Coronary artery (tissue), 2 donors: ENCODE measurements at places on chromosomes 4 and X.

- DNase-seq = no peak
Measured at GRCh38 chrX:48910926-48911411, 477 bp downstream of the SLC35A2 start.

DNA sequence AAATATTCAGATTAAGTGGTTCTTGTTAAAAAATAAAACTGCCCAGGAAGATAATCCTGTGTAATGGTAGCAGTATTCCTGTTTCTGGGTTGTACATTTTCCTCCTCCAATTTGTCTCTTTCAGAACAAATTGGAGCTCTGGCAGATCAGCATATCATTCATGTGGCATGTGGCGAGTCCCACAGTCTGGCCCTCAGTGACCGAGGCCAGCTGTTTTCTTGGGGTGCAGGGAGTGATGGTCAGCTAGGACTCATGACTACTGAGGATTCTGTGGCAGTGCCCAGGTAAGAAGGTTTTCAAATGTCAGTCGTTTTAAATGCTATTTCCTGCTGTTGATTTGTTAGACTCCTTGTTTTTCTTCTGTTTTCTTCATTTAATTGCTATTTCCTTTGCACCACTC lies 47.9 kb downstream of the NAP1L5 start:
- no peak for DNase-seq

- no peak for DNase-seq
Measured at GRCh38 chrX:74505437-74505836, 84.1 kb downstream of the SLC16A2 start.

DNA sequence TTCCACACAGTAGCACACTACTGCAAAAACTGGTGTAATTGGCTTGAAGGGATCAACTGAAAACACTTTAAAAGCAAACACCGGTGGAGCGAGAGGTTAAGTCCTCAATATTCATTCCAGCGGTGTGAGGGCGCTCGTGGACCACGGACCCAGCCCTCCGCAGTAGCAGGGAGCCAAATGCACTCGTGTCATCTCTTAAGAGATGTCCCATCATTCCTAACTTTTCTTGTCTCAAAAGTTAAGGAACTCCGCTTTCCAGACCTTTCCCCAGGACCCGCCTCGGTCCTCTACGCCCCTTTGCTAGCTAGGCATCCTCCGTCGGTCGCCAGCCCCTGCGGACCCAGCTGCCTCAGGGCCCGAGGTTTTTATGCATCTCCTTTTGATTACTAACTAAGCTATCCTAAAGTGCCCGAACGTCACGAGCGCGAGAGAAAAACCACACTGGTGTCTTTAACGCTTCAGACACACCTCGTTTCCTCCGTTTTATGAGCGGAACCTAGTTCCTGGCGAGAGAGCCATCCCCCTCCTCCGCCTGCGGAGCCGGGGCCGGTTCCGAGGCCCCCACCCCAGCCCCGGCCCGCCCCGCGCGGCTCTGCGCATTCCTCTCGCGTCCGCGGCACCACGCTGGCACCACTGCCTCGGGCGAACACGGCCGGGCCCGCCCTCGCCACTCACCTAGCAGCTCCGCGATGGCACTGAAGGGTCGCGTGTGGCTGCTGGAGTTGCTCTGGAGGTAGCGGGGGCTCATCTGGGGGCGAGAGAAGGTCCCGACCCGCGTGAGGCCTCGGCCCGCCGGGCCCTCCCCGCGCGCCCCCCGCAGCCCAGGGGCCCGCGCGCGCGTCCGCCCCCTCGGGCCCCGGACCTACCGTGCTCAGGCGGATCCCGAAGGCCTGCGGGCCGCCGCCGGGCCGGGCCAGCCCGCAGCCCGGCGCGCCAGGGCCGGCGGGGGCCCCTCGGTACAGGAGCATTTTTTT lies 723 bp downstream of the MORC4 start:
- no peak for DNase-seq

- DNase-seq = no peak
Measured at GRCh38 chrX:50704360-50704759, 109.6 kb downstream of the SHROOM4 start.

- DNase-seq = no peak
Measured at GRCh38 chr4:115923152-115923551, 809.7 kb upstream of the NDST4 start.

GRCh38 chr4:41514766-41515481 lies 23.0 kb upstream of the LIMCH1 start:
- no peak for DNase-seq

DNA sequence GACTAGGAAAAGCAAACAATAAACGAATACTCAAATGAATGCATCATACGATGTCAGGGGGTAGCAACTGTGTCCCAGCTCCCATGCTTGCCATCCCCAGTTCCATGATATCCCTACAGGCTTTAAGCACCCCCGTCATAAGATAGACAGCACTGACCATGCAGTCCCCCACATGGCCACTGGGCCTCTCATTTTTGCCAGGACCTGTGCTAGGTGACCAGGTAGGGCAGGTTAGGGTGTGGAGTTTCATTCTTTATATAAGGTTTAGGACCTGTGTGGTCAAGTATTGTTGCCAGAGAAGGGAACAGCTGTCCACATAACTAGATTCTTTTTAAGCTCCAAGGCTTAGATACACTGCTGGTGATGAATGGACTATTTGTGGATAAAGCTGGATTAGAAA lies 9.7 kb downstream of the PPEF2 start:
- no peak for DNase-seq

- DNase-seq = no peak
Measured at GRCh38 chr4:42609051-42609450, 47.9 kb downstream of the ATP8A1 start.
